Bone marrow (tissue), 2 donors: ENCODE measurements at places on chromosomes 4 and X.

DNA sequence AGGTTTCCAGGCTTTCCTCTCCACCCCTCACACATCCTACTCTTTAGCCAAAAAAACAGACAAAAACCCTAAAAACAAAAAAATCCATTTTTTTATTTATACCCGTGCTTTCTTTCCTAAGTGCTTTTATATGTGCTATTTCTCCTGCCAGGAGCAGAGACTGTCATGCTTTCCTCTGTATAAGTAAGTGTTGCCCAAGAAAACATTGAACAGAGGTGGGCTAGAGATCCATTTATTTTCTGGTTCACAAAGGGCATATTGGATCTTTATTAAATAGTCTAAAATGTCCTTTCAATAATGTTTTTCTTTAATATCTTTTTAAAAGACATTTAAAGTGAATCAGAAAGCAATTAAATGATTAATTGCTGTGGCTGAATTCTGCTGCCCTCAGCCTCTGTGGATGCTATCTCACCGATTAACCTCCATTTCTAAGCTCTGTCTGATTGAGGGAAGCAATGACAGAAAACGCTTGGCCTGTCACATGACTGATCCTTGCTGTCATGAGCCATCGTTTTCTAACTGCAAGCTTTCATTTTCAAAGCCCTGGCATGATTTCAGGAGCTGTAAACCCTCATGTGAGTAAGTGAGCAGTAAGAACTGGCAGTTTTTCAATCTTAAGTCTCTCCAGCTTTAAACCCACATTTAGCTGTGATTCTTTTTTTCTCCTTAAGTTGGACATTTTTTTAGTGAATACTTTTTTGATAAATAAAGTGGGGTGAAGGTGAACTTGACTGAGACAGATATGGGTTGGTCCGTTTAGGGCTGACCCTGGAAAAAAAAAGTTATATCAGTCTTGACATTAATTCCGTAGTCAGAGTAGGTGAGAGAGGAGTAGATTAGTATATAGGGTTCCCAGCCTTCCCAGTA, 180.7 kb upstream of the PGRMC2 start:
- DNase-seq = no peak

DNA sequence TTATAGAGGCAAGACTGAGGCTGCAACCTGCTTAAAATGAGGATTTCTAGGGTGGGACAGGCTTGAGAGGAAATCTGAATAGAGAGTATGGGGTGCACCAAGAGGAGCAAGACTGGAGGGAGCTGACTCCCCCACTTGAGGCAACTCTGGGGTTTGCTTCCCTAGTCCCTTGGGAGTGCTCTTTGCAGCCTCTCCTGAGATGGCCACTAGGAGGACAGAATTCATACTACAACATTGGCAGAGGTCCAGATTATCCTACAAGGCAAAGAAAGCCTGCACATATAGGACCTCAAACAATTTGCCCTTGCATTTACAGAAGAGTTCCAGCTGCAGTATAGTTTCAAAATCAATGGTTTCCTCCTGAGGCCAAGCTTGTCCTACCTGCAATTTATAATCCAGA, 830.9 kb downstream of the TECRL start:
- no peak for DNase-seq

- no peak for DNase-seq
These were observed 156.2 kb upstream of the PPP1R2C start for GRCh38 chrX:42934020-42934726.

GRCh38 chr4:18057821-18058533, 36.4 kb upstream of the LCORL start:
- no peak for DNase-seq

GRCh38 chr4:133969202-133969848, 232.3 kb downstream of the PABPC4L start:
- no peak for DNase-seq

DNA sequence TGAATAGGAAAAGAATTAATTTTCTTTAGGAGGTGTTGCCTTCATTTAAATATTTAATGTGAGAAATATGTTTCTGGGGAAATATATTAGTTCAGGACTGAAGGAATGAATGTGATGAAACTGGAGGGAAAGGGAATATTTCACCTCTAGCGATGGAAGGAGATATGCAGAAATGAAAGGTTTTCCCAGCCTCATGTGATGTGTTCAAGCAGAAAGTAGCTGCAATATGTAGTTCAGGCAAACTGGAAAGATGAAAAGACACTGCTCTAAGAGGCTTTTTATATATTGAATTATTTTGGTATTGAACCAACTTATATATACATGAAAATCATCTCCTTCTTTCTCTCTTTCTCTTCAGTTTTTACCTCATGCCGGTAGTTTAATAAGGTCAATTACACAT, 3.4 kb downstream of the GRID2 start:
- no peak for DNase-seq

DNA sequence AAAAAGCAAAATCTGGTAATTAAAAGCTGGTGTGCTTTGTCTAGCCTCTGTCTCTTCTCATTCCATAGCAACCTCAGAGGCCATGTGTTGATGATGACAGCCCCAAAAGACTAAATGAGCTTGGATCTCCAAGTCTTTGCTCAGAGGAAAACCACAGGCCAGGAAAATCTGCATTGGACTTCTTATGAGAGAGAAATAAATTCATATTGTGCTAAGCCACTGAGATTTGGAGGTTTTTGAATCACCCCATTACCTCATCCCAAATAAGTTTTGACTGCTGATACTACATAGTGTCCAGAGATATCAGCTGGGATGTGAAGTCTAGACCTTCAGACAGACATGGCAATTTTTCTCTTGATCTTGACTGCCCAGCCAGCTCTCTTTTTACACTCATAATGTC, 178.6 kb upstream of the DIPK2B start:
- no peak for DNase-seq

DNA sequence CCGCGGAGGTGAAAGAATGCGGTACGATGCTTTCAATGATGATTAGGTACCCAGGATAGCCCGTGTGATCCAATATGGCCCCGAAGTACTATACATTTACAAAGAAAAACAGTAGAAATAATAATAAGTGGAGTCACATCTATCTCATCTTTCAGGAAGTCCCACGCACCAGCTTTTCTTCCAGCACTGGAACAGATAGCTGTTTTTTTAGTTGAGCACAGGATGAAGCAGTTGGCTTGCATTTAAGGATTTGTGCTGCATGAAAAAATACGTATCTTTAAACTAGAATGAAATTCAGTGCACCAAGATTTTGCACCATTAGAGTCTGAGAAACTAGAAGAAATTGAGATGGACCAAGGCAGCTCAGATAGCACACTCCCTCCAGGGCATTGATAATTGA, 44.1 kb downstream of the SMIM20 start:
- no peak for DNase-seq
